ENCODE measurements at places on chromosomes 6 and 20.

DNA sequence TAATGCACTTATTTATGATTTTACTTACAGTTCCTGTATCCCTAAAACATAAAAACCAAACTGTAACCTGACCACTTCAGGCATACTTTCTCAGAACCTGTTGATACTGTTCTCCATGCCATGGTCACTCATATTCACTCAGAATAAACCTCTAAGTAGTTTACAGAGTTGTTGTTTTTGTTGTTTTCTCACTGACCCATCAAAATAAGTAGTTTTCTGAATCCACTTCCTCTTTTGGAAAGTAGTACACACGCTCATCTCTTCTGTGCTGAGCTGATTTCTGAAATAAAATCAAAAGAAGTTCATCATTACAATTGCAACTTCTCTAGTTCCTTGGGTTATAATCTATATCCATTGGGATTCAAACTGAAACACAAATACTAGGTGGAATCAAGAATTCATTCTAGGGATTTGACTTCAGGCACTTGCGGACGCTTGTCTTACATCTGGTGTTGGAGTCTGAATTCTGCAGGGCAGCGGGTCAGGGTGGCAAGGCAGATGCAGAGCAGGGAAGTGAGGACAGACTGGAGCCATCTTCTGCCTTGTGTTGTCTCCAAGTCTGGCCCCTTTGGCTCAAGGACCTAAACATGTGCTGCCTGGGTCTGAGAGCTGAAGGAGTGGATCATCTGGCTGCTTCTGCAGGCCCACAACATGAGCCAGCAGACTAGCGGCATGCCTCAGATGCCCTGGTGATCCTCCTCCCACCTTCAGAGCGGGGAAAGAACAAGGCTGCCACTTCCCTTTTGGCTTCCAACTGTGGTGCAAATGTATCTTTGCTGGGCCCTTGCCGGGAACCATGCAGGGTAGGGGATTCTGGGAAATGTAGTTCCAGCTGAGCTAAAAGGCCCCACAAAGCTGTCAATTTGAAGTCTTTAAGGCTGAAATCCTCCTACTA is 167.9 kb upstream of the MYLIP start:
- DNase-seq = no peak

- no peak for DNase-seq
Observed at GRCh38 chr6:89555806-89556205, 82.7 kb downstream of the LYRM2 start.

DNA sequence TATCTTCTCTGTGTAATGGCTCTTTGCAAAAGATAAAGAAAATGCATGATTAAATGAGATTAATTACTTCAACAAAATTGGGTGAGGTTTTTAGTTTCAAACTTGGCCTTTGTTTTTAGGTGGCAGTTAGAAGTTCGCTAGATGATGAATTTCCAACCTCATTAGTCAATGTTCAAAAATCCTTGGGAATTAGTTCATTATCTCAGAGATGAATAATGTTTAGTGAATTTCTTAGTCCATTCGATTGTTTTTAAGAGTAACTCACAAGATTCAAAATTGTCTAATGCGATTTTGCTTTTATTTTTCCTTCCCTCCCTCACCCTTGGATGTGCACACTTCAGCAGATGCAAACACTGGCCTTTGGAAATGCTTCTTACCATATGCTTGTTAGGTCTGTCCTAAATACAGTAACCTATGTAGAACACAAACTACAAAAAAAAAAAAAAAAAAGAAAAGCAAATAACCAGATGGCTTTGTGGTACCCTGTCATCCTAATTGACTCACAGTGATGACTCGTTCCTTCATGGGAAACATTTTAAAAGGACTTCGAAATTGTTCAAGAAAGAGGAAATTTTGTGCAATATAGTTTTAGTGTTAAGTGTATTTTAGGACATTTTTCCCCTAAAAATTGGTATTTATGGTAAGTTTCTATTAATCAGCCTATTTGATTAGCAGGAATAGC is 66.7 kb downstream of the FAM229B start:
- no peak for DNase-seq

GRCh38 chr20:38651154-38651553 is 49.5 kb downstream of the ARHGAP40 start:
- no peak for DNase-seq

DNA sequence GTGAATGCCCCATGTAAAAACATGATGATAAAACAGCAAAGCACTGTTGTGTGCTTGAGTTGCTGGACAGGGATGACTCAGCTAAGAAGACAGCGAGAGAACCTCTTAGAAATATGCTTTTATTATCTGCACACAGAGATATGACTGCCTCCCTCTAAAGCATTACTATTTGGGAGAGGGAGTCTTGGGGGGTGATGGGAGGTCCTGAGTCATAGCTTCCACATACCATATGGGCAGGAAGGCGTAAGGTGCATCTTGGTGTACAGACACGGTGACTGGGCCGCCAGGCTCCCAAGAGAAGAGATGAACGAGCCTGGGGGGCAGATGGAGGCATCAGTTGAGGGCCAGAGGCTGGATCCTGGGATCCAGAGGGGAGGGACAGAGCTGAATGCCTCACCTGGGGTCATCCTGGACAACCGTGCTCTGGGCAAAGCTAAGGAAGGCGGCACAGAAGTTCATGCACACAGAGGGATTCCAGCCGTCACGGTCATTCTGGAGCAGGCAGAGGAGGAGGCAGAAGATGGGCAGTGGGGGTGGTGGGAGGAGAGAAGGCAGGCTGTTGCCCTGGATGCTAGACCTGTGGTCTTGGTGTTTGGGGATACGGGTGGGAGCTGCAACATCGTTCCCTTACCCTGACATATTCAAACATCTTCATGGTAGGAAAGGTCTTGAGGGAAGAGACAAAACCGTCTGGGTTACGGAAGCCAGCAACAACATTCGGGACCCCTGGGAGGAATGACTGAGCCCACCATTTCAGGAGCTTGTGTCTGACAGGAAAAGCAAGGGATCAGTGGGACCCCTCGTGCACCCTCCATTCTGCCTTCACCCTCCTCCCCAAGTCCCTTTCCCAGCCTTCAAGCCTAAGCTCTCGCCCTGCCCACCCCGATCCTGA is 2.0 kb downstream of the DXO start:
- no peak for DNase-seq

GRCh38 chr6:142714951-142715785 is 229.8 kb downstream of the HIVEP2 start:
- DNase-seq = no peak

DNA sequence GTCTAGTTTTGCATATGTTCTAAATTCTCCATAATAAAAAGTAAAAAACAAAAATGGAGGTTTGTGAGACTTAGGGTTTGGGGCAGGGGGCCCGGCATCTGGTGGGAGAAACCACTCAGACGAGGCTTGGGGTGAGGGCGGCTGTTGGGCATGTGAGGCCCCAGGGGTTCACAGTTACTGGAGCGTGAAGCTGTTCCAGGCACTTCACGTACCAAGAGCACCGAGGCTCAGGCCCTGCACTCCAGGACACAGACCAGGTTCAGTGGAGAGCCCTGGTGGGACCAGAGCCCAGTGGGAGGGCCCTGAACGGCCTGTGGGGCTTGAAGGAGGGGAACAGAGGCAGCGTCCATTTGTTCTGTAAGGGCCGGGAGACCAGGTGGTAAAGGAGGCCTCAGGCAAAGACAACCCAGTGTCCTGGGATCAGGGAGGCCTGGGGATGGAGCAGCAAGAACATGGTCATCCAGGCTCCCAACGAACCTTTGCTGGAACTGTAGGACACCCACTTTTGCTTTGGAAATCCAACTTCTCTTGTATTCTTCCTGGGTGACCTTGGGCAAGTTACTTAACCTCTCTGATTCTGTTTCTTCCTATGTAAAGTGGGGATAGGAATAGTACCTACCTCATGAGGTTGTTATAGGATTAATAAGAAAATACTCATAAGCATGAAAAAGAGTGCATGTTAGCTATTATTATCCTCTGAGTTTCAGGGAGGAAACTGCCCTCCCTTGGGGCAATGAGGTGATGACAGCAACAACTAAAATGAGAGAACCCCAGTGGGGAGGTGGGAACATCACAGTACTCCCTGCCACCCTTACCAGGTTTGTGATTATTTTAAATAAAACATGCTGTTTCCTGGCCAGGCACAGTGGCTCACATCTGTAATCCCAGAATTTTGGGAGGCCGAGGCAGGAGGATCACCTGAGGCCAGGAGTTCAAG is 1.1 kb upstream of the FGD2 start:
- no peak for DNase-seq

DNA sequence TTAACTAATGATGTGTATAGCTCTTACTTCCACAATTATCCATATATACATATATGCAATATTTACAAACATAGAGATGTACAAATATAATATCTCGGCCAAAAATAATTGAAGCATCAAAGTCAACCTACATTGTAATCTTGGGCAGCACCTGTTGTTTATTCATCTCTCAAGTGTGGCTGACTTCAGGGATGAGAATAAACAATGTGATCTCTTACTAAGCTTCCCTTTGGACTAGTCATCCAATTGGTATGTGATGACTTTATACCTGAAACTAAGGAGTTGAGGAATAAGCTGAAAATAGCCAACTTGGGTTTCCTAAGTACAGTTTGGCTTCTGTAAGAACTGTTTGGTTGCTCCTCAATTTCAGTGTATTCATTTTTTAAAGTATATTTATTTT is 256.6 kb downstream of the KHDC1L start:
- DNase-seq = no peak

- DNase-seq = no peak
Observed at GRCh38 chr6:106084989-106085691, 996 bp upstream of the PRDM1 start.

DNA sequence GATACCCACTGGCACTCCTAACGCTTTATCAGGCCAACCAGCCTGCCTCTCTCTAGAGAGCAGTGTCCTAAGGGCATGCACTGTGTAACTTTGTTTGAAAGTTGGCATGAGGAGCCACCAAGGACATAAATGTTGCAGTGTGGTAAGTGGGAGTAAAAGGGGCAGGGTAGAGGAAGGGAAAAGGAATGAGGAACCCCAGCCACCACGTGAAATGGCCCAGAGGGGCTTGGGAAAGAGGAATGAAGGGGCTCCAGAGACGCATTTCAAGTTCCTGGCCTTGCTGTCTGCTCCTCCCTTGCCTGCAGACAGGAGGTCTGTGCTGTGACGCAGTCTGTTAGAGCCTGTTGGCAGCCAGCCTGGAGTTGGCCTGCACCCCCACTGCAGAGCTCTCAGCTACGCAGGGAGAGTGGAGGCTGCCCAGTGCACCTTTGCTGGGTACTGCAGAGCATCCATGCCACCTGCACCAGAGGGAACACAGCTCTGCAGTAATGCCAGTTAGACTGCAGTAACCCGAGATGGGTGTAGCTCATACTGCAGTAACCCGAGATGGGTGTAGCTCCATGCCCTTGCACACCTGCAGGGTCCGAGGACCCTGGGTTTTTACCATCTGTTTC is 86.8 kb upstream of the SNAP25 start:
- DNase-seq = no peak

DNA sequence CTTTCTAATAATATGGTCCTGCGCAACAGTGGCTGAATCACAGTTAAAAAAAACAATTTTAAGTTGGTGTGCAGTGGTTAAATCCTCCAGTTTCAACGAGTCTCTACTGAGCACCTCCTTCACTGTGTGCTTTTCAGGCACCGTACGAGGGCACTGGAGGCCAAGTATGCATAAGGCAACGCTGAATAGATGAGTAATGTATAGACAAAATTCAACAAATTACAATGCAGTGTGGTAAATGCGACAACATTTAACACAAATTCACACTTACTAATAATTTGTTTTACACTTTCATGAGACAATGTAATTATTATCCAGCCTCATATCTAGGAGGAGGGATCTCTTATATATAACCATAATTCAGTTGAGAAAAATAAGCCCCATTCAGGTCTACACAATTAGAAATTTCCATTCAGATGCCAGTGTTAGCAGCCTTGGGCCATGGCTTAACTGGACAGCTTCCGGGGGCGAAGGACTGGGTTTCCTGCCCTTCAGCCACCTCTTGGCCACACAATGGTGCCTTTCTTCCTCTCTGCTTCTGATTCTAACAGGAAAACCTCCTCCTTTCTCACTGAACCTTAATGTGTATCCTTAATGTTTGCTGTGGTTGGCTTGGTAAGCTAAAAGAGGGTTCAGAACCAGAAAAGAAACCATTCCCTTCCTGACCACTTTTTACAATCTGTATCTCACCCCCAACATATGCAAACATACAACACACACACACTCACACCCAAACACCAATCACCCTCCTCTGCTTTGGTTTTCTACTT is 51.9 kb downstream of the B4GALT5 start:
- DNase-seq = no peak

DNA sequence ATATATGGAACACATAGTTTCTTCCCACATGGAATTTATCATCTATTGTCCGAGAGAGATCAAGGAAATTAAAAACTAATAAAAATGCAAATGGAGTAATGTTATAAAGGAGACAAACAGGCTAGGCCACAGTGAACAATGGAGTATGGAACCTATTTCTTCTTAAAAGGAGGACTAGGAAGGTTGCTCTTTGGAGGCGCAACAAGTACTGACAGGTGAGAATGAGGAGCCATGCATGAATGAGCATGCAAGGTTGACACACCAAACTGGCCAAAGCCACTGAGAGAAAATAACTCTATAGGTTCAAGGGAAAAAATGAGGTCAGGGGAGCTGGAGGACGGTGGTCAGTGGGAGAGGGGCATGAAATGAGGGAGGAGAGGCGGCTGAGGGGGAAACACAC is 40.9 kb downstream of the PSMB1 start:
- no peak for DNase-seq

DNA sequence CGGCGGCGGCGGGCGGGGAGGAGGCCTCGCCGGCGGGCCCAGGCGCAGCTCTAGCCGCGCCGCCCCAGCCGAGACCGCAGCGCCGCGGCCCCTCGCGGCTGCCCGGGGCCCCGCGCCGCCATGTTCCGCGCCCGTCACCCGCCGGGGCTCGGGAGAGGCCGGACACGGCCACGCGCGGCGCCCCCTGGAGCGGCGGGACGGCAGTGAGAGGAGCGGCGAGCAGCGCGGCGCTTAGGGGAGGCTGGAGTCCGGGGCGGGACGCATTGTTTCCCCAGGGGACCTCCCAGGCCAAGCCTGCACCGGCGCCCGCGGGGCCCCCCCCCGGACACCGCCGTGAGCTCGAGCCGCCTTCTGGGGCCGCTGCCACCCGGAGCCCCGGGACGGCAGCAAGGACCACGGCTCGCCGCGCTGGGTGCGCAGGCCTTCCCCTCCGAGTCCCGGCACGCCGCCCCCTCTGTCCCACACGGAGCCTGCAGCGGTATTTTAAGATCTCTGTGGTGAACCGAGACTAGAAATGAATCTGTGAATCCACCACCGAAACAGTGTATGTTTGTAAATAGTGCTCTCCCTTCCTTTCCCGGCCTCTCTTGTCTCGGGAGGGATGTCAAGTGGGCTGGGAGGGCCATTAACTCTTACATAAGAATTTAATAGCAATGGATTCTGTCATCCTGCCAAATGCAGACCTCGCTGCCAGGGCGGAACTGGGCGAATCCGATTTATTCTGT is 424 bp upstream of the KIF13A start:
- no peak for DNase-seq

- DNase-seq = no peak
Observed at GRCh38 chr20:15986690-15987089, 586.6 kb downstream of the KIF16B start.

- DNase-seq = no peak
Observed at GRCh38 chr6:110233770-110234374, 53.6 kb downstream of the CDC40 start.

GRCh38 chr6:104608101-104608500 is 251.6 kb downstream of the HACE1 start:
- DNase-seq = no peak
